Hepatocyte (in vitro differentiated cells): ENCODE measurements at places on chromosomes 4 and X.

DNA sequence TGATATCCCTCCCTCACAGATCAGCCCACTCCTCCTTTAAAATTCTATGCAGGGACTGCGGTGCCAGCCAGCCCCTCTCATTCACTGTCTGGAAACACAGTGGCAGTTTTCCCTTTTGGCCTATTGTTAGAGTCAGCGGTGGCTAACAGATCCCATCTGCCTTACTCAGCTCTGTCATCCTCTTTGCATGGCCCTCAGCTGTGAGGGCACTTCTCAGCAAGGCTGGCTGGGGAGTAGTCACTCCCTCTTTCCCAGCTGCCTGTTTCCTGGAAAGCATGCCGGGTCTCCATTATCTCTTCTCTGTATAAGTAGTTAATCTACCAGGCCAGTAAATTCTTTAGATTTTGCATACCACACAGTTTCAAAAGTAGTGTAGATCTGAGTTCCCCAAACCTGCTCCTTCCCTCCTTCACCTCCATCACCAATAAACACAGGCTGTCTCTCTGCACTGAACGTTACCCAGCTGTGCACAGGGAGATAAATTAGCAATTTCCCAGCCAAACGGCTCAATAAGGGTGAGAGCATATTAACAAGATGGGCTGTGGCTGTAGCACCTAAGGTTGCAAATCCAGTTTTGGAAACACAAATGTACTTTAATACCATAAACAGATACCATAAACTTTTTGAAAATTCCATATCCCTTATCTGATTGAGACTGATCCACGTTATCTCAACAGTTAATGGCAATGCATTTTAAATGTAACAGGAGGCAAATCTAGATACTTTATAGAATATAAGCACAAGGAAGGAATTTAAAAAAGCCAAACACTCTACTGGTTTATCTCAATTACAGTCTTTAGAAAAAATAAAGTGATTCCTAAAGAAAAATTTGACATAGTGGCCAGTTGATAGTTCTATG is 229.3 kb downstream of the ANKRD50 start:
- DNase-seq = peak; percentile 47

DNA sequence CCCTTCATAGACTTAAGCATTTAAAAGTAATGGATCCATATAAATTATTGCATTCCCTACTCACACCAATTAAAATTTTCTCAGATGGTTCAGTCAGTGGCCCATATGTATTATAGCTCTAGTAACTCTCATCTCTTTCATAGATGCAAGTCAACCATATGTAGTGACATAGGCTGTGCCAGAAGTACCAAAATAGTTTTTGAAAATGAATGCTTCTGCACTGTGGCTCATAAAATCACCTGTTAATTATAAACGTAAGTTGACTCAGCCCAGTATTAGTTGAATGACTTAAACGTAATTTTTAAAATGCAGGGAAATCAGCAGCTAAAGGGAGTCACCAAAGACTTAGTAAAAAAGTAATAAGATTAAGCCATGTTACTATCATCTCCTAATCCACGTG is 143.8 kb downstream of the PPARGC1A start:
- DNase-seq = no peak

GRCh38 chr4:42278709-42279324 is 118.5 kb upstream of the SHISA3 start:
- no peak for DNase-seq

GRCh38 chrX:155293771-155294170 is 29.5 kb upstream of the RAB39B start:
- DNase-seq = no peak

- no peak for DNase-seq
These were observed 98.2 kb downstream of the YIPF7 start for GRCh38 chr4:44553180-44553579.

GRCh38 chr4:120236873-120237272 is 170.2 kb upstream of the MAD2L1 start:
- DNase-seq = no peak

GRCh38 chrX:40773809-40774208 is 38.5 kb upstream of the MED14 start:
- DNase-seq = no peak

- DNase-seq = peak; percentile 19
These were observed at the start of gene DAPP1 for GRCh38 chr4:99816545-99817308. TSS of gene DAPP1 (plus strand) at chr4:99816827. CDS start at chr4:99816914, 87 bp downstream.

DNA sequence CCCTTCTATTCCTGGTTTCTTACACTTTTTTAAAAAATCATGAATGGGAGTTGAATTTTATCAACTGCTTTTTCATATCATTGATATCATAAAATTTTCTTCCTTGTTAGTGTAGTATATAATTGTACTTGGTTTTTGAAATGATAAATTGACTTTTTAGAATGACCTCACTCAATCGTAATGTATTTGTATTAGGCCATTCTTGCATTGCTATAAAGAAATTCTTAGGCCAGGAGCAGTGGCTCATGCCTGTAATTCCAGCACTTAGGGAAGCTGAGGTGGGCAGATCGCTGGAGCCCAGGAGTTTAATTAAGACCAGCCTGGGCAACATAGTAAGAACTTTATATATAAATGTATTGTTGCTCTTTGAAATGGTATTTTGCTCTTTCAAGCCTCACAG is 6.3 kb downstream of the EXOC1 start:
- no peak for DNase-seq

DNA sequence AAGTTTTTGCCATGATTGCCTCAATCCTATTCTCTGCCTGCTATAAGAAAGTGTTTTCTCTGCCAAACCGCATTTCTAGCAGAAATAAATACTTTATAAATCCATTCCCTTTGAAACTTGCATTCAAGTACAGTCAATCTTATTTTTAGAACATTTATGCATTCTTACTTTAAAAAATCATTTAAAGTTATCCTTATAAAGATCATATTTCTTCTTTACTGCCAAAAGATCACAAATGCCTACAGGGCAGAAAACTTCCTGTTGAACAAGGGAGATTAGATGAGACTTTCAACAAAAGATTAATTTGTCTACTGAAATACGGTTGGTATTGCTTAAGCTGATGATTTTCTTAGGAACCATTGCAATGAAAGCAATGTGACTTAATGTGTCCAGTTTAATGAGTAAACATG is 207.2 kb upstream of the SLIT2 start:
- DNase-seq = no peak

DNA sequence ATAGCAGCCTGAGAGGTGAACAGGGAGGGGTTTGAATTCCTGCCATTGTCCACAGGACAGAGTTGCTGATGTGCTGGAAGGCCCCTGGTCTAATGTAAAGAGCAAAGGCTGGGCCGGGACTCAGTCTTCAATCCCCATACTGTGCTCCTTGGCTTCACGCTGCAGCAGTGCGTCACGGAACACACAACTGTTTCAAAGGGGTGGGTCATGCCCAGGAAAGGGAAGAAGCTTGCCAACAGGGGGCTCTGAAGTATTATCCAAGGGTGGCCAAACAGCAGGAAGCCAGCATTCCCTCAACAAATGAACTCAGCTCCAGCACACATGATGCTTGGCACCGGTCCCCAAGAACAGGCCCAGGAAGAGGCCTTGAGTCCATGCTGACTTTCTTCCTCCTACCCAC is 122.5 kb downstream of the NFKB1 start:
- peak; percentile 40 for DNase-seq

GRCh38 chr4:104457308-104457981 is 37.2 kb downstream of the CXXC4 start:
- no peak for DNase-seq

GRCh38 chr4:25163196-25163595 is 2.9 kb upstream of the SEPSECS start:
- DNase-seq = no peak

DNA sequence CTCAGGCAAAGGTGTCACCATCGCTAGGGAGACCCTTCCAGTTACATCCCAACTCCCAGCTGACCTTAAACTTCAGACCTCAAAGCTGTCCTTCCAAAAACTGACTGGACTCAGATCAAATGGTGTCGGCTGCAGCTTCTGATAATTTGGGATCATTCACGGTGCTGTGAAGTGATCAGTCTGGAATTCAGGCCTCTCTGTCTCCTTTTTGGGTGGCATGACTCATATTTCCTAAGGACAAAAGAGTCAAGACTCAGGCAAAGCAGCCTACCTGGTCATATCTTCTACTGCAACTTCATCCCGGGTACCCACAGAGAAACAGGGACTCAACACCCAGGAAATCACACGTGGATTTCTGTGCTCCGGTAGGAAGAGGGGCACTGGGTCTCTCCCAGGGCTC is 87.6 kb downstream of the SORCS2 start:
- DNase-seq = no peak

- no peak for DNase-seq
These were observed 383.3 kb downstream of the BCOR start for GRCh38 chrX:39714471-39714870.

DNA sequence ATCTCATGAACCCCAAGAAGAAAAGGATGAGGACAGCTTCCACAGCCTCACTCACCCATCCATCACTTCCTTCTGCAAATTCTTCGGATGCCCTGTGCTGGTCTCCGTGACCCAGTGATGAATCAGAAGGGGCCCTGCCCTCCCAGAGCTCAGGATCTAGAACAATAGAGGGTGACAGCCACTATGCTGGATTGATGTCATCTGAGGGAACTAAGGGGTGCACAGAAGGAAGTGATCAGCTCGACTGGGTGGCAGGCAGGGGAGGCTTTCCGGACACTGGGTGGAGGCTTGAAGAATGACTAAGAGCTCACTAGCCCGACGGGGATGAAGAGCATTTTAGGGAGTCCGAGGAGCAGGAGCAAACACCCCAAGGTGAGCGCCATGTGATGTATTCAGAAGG is 1.4 kb upstream of the ZNF185 start:
- DNase-seq = no peak

DNA sequence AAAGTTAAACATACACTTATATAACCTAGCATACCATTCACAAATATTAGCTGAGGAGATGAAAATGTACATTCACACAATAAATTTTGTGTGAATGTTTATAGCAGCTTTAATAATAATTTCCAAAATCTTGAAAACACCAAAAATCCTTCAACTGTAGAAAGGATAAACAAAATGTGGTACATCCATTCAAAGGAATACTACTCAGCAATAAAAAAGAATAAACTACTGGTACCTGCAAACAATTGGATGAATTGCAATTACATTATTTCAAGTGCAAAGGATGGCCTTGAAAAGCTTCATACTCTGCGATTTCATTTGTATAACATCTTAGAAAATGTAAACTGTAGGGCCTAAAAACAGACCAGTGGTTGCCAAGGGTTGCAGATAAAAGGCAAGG is 11.7 kb upstream of the RPS6KA6 start:
- DNase-seq = no peak

- DNase-seq = no peak
These were observed 39.5 kb upstream of the MAGEC2 start for GRCh38 chrX:142244568-142244967.

DNA sequence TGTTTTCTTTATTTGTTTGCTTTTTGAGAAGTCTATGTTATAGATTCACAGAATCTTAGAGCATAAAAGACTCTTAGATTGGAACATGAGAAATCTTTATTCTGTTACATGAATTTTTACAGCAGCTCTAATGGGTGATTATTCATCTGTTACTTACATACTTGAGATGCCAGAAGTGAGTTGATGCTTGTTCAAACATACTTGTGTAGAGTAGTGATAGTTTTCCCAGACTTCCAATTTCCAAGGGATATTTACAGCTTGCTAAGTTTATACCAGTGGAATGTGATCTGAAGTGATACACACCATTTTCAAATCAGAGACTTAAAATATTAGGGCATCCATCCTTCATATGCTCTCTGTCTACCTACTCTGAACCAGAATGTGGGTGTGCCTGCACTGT is 252.9 kb upstream of the SMIM31 start:
- no peak for DNase-seq

- no peak for DNase-seq
These were observed 30.1 kb downstream of the ADGRA3 start for GRCh38 chr4:22485737-22486136.

DNA sequence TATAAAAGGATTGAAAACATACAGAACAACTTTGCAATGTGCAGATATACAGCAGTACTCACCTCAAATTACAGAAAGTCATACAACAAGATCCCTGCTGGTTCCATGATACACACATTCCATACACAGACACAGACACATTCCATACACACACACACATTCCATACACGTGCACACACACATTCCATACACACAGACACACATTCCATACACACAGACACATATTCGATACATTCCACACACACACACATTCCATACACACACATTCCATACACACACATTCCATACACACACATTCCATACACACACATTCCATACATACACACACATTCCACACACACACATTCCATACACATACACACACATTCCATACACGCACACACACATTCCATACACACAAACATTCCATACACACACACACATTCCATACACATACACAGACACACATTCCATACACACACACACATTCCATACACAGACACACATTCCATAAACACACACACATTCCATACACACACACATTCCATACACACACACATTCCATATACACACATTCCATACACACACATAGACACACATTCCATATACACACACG is 13.7 kb downstream of the LINC00632 start:
- DNase-seq = no peak

DNA sequence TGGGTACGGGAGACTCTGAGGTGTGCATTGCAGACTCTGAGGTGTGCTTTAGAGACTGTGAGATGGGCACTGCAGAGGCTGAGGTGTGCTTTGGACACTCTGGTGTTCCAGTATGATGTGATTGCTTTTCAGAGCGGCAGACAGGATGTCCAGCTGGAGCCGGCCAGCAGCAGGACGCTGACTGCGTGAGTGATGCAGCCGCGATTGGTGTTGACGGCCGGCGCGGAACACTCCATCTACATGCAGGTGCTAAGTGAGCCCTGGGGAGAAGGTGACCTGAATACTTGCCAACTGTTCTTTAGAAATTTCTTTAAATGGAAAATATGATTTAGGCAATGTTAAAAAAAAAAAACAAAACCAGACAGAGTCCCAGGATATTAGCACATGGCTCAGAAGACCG is 103.1 kb upstream of the PPP2R3B start:
- no peak for DNase-seq

DNA sequence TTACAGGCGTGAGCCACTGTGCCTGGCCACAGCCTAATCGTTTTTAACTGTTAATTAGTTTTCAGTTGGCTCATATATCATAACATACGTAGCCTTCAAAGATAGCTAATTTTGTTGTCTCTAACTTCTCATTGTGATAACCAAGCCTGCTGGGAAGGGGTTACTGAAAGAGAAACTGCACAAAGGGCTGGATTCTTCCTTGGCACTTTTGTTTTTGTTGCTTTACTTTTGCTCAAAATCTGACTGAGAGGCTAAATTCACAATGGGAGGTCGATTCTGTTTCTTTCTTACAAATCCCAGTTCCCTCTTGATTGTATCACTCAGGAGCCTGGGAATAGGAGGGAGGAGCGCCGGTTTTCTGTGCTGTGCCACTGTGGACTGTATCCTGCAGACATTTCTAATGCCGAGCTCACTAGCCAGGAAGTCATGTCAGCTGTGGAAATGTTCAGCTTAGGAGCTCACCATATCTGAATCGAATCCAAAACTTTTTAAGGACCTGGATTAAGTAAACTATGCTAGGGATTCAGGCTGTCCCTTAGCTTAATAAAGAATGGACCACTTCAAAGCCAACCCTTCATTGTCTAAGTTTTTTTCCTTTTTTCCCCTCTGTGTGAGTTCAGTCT is 120.5 kb upstream of the FAT1 start:
- peak; percentile 25 for DNase-seq

GRCh38 chr4:13543839-13544605 is at the start of gene NKX3-2:
TSS of gene NKX3-2 (minus strand) at chr4:13544508. CDS start at chr4:13544414, 94 bp downstream.
- peak; percentile 56 for DNase-seq
